ENCODE measurements at places on chromosomes 12 and 14.

- no peak for DNase-seq
Observed at GRCh38 chr14:104386151-104386841, 193.3 kb upstream of the C14orf180 start.

DNA sequence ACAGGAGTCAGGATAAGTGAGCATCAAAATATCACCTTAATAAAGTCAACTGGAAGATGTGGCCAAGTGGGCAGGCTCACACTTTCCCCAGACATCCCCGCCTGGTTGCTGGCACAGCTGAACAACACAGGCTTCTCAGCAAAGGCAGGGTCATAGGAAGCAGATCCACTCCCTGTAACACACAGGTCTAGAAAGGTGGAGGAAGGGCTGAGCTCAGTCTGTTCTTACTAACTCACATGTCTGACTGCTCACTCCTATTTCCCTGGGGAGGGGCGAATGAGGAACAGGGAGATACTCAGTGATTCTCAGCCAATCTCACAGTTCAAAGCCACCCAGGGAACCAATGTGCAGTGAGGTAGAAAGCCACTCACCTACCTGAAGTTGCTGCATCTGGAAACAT, 45.0 kb upstream of the AMN1 start:
- no peak for DNase-seq

DNA sequence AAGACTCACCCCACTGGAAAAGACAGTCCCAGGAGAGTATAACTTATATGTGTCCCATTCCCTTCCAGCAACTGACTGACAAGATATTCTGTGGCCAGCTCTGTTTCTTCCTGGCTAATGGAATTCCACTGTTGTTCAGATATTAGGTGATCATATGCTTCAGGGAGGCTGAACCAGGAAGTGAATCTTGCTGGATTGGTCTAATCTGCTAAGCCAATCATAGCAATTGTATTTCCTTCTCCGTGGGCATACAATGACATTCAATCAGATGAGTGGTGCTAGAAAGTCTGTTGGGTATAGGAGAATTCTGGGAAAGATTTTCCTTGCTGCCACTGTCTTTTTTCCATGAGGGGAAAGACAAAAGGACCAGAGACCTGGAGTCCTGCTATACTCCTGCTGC, 12.1 kb downstream of the PYGL start:
- DNase-seq = no peak

- no peak for DNase-seq
Observed at GRCh38 chr12:46952880-46953483, 126.4 kb upstream of the PCED1B start.
